ENCODE measurements at places on chromosomes 1 and 21.

DNA sequence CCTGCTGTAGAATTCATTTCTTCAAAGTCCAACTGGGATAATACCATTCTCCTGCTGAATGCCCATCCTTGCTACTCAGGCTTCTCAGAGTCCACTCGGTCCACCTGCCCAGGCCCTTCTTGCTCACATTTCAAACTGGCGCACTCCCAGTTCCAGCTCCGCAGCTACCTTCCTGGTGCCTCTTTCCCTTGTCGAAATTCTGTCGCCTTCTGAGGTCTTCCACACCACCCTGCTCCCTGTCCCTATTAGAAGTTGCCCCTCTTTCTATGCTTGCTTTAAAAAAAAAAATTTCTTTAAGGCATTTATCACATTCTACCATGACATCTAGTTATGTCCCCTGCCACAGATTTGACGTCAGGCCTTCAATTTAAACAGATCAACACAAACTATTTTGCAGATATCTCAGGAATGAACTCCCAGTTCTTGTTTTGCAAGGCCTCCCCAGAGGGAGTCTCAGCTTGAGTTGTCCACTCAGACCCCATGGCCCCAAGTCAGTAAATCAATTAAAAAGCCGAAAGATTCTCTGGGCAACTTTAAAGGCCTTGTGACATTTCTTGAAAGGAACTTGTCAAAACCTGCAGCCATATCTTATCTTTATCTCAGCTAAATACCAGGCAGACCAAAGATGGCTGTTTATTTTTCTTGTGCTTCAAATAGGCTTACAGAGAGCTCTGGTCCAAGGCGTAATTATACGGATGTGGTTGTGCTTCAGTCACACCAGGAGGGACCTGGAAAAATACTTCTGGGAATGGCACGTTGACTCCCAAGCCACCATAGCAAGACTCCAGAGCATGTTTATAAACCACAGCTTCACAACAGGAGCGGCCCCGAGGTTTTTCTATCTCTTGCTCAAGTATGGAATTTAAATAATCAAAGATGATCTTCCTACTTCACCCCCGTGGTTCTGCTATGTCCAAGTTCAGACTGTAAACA lies 2.2 kb downstream of the FAM89A start:
- DNase-seq = peak; percentile 56

DNA sequence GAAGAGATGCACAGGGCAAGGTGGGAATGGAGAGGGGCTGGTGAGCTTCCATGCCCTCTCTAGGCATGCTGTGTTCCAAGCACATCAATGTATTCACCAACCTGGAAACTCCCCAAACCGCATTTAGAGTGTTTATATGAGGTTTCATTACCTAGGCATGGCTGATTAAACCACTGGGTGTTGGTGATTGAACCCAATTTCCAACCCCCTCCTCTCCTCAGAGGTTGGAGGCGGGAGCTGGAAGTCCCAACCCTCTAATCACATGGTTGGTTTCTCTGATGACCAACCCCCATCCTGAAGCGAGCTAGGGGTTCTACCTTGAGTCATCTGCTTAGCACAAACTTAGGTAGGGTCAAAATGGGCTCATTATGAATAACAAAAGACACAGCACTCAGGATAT lies 3.0 kb upstream of the PPIE start:
- peak; percentile 35 for DNase-seq

GRCh38 chr1:154326546-154327465 lies 1.5 kb downstream of the ATP8B2 start:
- DNase-seq = peak; percentile 65

- DNase-seq = no peak
Observed at GRCh38 chr1:229058111-229058561, 212.8 kb upstream of the RAB4A start.

- DNase-seq = no peak
Observed at GRCh38 chr21:44427241-44428120, 27.8 kb upstream of the LRRC3 start.

DNA sequence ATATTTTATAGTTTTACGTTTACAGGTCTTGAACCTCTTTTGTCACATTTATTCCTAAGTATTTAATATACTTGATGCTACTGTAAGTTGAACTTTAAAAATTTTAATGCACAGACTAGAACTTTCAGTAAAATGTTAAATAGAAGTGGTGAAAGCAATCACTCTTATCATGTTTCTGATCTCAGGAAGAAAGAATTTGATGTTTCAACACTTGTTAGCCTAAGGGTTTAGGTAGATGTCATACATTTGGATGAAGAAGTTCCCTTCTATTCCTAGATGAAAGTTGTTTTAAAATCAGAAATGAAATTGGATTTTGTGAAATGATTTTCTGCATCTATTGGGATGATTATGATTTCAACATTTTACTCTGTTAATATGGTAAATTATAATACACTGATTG lies 63.6 kb upstream of the TTLL7 start:
- DNase-seq = peak; percentile 14

- peak; percentile 67 for DNase-seq
Observed at GRCh38 chr1:206457408-206458120, 12.7 kb upstream of the IKBKE start.

- DNase-seq = no peak
Observed at GRCh38 chr1:57799490-57800115, 375.7 kb upstream of the DAB1 start.

DNA sequence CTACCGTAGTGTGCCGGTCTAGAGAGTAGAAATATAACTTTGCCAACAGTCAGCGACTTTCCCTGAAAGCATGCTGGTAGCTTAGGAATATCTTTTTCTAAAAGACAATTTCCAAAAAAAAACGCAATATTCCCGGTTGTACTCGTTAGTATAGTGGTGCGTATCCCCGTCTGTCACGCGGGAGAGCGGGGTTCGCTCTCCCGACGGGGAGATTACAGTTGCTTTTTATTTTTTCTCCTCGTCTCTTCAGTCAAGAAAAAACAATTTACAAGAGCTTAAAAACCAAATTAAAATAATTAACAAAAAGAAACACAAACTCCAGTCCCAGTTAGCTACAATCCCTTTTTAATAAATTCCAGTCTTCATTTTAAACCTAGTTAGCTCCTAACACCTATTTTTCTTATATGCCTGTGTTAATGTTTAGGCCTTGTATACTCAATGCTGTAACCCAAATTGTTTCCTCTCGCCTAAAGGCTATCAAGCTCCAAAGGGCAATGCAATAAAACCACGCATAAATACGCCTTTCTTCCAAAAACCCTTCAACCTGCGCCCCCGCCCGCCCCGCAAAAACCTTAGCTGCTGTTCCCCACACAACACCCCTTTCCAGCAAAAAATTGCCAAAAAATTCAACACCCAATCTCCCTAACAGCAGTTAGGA lies 7.8 kb downstream of the HSPA6 start:
- DNase-seq = peak; percentile 33

DNA sequence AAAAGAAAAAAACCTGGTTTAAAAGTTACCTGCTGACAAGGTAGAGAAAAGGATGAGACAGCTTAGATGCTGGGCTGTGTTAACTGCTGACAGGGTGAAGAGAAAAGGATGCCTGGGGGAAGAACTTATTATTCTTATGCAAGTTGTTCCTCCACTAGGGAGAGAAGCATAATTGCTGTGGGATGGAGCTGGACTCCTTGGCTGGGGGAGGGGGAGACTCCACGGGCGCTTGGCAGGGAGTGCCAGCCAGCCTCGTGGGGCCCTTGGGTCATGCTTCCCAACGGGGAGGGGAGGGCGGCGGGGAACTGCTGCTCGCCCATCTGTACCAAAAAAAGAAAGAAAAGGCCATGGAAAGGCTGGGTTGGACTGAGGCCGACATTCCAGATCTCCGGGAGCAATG lies 47.2 kb downstream of the SYCP1 start:
- no peak for DNase-seq

DNA sequence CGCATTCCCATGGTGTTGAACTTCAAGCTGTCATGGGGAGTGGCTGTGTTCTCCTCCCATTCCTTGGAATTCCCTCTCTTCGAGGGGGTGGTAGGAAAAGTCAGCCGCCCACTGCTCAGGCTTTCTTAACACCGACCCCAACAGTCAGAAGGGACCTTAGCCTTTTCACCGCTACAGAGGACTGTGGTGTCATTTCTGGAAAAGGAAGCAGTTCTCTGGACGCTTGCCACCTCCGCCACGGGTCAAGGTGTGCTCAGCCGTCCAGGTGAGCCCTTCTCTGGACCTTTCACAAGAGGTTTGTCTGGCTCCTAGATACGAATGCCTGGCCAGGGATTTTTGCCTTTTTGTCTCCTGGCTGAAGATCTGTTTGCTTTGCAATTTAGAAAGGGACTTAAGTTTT lies 31.8 kb downstream of the CLIC6 start:
- no peak for DNase-seq

GRCh38 chr1:42318601-42319000 lies 16.4 kb downstream of the FOXJ3 start:
- DNase-seq = no peak

DNA sequence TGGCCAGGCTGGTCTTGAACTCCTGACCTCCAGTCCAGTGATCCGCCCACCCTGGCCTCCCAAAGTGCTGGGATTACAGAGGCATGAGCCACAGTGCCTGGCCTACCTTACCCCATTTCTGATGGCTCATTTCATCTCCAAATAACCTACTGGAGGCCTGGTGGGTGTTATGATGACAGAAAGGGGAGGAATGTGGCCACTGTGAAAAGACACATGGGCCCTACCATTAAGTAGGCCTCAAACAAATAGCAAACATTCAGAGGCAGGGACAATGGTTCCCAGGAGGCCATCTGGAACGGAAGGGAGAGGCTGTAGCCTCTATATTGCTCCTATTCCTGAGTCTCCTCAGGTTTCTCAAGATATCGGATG lies 932 bp upstream of the FCRLA start:
- no peak for DNase-seq

DNA sequence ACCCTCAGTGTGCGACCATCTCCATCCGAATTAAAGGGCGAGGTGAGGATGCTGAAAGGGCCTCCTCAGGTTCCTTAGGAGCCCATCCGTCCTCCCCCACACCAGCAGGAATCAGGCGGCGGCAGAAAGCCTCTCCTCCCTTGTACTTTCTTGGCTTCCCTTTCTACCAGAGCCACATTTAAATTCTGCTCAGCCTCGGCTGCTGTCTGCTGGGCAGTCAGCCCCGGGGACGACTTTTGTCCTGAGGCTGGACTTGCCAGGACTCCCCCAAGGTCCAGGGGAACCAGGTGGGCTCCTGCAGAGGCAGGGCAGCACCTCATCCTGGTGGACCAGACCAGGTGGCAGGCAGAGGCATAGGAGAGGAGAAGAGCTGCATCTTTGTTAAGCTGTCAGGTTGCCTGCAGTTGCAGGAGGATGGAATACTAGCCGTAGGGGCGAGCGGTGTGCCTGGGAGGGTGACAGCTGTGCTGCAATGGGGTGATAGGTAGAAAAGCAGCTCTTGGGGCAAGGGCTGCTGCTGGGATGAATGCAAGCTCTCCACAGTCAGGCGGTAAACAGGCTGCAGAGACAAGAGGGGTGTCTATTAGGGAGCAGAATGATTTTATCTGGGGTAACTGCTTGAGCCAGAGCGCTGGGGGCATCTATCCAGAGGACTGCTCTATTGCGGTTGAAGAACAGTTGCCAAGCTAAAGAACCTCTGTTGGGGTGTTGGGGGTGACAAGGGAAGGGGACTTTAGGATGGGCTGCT lies 46.2 kb upstream of the WASF2 start:
- no peak for DNase-seq

Data from RPMI7951 (cell line).